Retina (tissue), 1 donor: ENCODE measurements at places on chromosomes 3 and 15.

DNA sequence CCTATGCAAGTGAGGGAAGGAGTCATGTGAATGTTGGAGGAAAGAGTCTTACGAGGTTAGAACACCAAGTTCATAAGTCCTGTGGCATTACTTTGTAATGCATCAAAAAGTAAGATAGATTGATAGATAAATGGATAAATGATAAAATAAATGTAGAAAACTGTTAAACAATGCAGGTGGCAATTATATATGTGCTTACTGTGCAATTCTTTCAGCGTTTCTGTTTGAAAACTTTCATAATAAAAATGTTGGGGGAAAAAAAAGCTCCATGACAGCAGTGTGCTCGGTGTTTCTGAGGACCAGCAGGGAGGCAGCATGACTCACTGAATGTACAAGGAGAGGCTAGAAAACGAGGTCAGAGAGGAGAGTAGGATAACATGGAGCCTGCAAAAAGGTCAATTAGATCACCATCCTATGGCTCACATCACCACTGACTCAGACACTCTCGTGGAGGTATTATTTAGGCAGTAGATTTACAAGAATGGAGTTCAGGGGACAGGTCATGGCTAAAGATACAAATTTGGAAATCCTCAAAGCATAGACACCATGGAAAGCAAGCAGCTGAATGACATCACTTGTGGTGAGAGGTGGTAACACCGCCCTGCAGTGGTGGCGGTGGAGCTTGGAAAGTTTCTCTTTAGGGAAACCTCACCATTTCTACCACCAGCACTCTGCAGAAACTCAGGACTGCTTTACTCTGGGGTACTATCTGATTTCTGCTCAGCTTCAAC lies 219.8 kb downstream of the CTNNB1 start:
- DNase-seq, result no peak

GRCh38 chr15:100022391-100022790 lies 289.2 kb upstream of the LYSMD4 start:
- DNase-seq, result no peak

GRCh38 chr3:43862470-43862869 lies 171.7 kb downstream of the ABHD5 start:
- DNase-seq, result no peak

DNA sequence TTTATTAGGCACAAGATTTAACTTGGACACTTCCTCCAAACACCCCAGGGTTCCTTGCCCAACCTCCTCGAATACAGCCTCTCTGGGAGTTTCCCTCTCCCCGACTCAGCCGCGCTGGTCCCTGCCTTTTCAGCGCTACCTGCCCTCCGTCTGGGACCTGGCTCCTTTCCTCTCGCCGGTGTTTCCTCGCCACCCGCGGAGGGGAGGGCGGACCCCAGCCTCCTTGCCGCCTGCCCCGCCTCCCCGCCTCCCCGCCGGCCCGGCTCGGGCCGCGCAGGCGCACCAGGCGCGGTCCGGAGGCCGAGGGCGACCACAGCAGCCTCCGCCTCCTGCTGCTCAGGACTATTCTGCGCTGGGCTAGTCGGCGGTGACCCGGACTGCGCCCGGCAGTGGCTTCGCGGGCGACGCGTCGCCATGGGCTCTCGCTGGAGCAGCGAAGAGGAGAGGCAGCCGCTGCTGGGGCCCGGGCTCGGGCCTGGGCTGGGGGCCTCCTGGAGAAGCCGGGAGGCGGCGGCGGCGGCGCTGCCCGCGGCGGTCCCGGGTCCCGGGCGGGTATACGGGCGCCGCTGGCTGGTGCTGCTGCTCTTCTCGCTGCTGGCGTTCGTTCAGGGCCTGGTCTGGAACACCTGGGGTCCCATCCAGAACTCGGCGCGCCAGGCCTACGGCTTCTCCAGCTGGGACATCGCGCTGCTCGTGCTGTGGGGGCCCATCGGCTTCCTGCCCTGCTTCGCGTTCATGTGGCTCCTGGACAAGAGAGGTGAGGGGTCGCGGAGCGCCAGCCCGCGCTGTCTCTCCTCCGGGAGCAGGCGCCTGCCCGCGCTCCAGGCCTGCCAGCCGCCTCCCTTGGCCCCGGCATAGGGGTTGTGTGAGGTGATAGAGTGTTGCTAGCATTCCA lies at the start of gene SLC49A4:
Gene SLC49A4 (plus strand): TSS at position 291 of the 895 bp plus-strand sequence. CDS start 124 bp downstream, at position 415.
- DNase-seq, result peak; percentile 92

- DNase-seq, result peak; percentile 65
Observed at GRCh38 chr3:147680837-147681483, 271.8 kb downstream of the ZIC1 start.

DNA sequence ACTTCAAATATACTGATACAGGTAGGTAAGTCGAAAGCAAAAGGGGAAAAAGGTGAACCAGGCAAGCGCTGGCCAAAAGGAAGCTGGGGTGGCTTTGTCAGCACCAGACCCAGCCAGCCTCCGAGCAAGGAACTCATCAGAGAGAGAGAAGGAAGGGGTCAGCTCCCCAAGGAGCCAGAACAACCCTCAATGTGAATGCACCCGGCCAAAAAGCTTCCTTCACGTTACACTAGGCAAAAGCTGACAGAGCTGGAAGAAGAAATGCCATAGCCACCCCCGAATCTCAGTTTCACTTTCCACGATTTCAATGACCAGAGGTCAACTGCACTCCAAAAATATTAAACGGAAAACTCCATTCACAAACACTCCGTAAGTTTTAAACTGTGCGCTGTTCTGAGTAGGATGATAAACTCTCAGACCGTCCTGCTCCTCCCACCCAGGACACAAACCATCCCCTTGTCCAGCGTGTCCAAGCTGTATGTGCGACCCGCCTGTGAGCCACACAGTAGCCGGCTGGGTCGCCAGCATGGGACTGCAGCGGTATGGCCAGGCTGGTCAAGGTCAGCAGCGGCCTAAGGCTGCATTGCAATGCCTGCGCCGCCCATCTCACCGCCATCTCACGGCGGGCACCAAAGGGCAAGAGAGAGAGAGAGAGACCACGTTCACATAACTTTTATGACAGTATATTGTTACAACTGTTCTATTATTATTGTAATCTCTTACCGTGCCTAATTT lies 29.7 kb downstream of the CYFIP1 start:
- no peak for DNase-seq

DNA sequence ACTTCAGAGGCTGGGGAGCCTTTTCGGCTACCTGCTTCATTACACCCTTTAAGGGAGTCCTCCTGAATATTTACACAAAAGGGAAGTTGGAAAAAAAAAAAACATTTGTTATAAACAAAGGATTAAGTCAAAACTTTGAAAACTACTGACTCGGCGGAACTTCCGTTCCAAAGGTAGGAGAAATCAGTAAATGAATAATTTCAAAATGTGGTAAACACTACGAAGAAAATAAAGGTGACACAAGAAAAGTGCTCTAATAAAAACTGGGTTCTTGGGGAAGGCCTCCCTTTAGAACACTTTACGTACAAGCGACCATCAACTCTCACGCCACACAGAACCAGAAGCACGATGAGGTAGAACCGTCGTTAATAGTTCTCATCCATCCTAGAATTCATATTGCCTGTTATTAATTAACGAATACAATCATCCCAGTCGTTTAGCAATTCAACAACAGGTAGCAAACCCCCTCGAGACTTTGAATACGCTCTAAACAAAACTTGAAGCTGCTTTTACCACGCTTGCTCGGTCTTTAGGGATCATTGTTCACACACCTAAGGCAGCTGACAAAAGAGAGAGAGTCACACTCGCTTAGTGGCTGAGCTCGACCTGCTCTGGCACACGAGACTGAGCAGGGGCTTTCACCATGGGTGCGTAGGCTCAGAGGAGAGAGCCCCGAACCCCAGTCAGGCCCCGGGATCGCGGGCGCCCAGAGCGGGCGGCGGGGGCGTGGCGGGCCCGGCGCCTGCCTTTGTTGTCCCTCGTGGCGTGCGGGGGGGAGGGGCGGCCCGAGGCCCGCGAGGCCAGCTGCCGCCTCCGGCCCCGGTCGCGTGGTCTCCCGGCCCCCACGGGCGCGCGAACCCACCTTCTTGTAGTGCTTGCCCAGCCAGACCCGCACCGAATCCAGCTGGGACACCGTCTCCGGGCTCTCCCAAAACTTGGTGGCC lies 680 bp downstream of the SMARCC1 start:
- peak; percentile 84 for DNase-seq

GRCh38 chr3:11385326-11385725 lies 113.1 kb downstream of the ATG7 start:
- no peak for DNase-seq

DNA sequence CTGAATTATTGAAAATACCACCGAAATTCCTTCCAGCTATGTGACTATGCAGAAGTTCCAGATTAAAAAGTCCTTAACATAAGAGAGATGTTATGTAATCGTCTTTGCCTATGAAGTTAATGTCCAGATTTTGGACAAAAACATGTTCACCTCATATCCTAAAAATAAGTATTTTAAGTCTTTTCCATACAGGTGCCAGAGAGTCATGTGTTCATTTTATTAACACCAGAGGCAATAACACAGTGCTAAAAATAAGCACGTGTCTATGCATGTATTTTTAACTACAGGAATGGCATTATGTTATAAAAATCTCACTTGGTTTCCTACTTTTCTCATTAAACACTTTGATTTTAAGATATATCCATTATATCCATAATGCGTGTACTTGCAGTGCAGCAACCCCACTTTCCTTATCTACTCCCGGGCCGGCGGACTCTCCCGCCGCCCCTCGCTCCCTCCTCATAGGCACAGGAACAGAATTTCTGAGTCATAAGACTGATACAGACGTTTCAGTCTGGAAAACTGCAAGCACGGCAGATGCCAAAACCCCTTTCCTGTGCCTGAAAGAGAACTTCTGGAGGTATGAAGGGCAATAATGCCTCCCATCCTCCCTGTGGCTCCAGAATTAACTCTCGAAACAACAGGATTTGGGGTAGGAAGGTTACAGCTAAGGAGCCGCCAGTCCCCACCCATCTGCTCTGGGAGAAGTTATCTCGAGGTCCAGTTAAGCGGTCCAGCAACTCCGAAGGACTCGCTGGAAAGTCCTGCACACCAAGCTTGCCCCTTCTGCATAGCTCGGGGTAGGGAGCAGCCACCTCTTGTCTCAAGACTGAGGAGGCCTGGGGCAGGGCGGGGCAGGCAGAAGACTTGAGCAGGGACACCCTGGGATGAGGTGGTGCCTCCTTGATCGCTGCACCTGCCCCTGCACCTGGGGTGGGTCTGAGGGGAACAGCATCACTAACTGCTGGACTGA lies 22.3 kb upstream of the PSTPIP1 start:
- DNase-seq, result no peak

GRCh38 chr3:123285931-123286307 lies 84.2 kb downstream of the SEC22A start:
- DNase-seq, result no peak

DNA sequence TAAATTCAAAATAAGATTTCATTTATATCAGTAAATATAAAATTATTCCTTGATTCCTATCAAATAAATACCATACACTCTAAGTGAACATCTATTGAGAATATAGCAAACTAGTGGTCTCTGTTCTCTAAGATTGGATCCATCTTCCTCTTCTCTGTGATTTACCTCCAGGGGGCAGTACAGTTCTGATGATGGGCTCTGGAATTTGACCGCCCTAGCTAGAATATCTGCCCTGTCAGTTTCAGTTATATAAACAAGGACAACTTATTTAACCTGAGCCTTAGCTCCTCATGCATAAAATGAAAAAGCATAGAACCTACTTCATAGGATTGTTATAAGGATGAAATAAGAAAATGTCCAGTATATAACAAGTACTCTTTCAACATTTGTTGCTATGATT lies 171.1 kb upstream of the CCDC54 start:
- no peak for DNase-seq

GRCh38 chr3:96631050-96631449 lies 183.3 kb upstream of the EPHA6 start:
- DNase-seq, result no peak

DNA sequence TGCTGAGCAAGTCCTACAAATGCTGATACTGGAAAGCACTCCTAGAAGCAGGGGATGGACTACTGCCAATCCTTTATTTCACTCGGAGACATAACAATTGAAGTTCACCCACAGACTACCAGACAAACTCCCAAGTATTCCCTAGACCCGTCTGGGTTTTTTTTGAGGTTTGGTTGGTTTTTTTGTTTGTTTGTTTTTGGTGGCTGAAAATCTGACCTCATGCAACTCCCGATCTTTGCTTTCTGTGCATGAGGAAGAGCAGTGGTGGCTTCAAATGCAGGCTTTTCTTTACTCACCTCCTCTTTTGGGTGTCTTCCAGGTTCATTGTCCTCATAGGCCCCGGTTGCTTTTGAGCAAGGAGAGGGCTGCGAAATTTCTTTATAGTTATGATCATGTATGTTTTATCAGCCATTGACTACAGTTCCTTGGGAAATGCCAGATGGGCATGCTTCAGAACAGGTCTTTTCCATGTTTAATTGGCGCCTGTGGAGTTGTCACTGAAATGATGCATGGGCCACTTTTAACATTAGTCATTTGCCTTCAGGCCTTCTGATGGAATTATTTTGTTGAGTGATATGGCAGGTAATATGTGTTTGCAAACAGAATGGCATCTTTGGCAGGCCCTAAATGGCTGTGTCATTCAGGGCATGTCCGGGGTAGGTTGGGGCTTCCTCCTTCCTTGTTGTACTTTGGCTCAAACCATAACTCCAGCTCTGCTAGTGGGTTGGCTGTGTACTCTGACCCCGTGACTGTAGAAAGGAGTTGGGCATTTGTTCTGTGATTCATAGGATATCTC lies 81.3 kb upstream of the ZBED2 start:
- no peak for DNase-seq

GRCh38 chr15:74809956-74810355 lies 2.7 kb upstream of the LMAN1L start:
- DNase-seq, result no peak

DNA sequence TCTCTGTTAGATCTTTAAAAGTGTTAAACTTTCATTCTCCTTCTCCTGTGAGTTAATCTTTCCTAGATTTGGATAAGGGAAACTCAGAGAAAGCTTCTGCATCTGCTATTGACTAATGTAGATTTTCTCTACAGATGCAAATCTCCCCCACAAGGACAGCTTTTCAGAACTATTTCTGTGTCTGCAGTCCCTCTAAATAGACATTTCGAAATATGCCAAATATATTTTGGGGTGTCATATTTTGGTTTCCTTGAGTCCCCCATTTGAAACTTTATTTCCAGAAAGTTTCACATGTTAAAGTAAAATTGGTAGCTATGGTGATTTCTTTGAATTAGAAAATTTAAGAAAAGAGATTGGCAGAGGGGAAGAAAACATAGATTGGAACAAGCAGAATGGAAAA lies 852.3 kb upstream of the ALCAM start:
- DNase-seq, result no peak

DNA sequence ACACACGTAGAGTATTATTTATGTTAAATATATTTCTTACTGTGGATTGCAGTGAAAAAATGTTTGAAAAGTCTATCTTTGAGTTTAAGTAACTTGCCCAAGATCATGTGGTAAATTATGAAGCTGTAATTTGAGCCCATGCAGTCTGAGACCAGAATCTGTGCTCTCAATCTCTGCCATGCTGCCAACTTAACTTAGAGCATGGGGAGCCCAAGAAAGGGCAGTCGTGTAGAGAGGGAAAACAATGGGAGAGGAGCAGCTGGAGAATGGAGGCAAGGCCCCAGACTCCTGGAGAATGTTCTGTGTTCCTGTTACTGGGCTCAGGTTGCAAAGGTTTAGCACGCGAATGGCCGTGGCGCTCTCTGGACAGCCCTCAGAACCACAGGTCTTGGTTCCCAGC lies 311.6 kb upstream of the RASGRP1 start:
- DNase-seq, result no peak
